GM18507 (cell line): ENCODE measurements at places on chromosomes 5 and 9.

GRCh38 chr5:6096101-6096500 is 282.2 kb downstream of the MED10 start:
- no peak for DNase-seq

DNA sequence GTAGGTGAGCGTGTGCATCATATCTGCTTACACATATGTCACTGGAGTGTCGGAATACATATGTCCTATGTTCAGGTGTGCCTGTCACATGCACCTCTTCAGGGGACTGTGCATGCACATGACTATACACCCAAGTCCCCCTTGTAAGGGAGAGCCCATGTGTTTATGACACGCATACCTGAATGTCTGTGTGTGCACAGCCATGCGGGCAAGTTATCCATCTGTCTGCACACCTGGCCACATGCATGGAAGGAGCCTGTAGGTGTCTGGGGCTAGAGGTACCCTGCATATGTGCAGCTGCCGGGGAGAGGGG is 622 bp upstream of the RGS14 start:
- DNase-seq, result no peak

DNA sequence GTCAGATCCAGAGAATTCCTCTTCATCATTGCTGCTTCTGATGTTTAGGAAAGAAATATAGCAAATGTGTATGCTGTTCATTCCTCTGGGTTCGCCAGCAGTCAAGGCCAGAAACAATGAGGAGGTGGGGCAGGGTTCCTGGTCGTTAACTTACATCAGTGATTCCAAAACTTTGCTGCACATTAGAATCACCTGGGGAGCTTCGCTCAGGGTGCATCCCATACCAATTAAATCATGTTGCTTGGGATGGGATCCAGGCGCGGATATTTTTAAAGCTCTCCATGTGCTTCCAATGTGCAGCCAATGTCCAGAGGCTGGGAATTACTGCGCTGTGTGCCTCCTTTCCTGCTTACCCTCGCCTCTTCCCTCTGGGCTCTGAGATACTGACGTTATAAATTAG is 227.9 kb upstream of the KLF9 start:
- no peak for DNase-seq

DNA sequence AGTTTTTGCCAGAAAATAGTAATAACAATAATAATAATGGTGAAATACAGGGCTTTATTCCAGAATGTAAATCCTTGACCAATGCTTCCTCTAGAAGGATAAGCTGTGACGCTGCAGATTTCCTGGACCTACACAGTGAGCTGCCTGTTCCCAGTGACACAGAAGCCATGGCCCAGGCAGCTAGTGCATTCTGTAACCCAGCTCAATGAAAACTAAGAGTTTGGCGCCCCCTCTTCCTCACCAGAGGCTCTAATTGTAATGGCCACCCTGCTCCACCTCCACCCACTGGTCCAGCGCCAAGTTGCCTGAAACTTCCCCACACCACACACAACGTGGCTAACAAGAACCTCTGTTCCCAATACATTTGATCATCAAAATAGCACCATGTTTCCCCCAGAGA is 248.1 kb downstream of the CETN3 start:
- no peak for DNase-seq

GRCh38 chr9:76245518-76245917 is 148.7 kb downstream of the RFK start:
- DNase-seq, result no peak

DNA sequence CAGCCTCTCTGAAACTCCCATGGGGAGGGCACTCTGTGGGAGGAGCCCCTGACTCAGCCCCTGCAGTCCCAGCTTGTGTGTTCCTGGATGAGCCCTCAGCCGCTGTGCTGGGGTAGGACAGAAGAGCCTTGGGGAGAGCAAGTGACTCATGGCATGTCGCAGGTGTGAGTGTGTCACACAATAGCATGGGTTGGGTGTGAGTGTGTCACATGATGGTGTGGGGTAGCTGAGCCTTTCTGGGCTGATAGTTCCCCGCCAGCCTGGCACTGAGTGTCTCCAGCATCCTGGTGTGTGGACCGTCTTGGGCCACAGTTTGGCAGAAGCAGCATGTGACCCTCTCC is 83.4 kb downstream of the PHF2 start:
- no peak for DNase-seq

GRCh38 chr9:127323393-127323792 is 58.8 kb downstream of the GARNL3 start:
- DNase-seq, result no peak

DNA sequence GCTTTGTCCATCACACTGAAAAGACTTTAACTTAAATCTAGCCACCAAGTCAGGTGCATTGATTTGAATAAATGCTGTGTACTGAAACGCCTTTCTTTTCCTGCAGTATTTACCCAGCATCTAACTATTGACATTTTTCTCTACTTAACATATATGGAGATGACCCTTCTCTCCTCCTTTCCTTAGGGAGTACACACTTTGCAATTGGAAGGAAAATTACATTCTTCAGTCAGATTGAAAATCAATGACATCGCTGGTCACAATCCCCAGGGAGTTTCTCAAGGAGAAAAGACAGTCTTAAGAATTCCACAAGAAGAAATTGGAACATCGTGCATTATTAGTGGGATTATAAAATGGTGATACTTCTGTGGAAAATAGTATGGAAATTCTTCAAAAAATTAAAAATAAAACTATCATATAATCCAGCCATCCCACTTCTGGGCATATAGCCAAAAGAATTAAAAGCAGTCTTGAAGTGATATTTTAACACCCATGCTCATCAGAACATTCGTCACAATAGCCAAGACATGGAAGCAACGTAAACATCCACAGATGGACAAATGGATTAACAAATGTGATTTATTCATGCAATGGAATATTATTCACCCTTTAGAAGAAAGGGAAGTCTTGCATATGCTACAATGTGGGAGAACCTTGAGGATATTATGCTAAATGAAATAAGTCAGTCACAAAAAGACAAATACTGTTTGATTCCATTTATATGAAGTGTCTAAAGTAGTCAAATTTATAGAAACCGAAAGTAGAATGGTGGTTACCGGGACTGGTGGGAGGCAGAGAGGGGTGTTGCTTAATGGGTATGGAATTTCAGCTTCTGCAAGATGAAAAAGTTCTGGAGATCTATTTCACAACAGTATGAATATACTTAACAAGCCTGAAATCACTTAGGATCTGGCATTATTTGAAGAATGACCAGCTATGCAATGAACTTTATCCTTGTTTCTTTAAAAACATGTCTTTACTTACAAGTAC is 14.3 kb upstream of the FREM1 start:
- DNase-seq, result no peak

- no peak for DNase-seq
Observed at GRCh38 chr5:9122528-9122927, 423.3 kb downstream of the SEMA5A start.

DNA sequence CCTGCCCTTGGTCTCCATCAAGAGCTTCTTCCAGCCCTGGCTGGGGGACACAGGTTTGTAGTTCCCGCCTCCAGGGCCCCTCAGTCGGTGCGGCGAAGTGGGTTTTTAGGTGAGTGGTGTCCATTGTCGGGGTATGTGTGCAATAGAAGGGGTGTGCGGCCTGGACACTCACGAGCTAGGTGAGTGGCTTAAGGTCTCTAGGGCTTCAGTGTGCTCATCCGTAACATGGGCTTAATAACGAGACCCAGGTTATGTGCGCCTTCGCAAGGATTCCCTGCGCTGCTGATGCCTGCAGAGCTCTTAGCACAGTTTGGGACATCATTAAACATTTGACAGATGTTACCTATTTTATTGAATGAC is 656 bp downstream of the CEP78 start:
- peak; percentile 5 for DNase-seq

GRCh38 chr5:34415559-34416198 is 240.4 kb upstream of the RAI14 start:
- DNase-seq, result peak; percentile 12

DNA sequence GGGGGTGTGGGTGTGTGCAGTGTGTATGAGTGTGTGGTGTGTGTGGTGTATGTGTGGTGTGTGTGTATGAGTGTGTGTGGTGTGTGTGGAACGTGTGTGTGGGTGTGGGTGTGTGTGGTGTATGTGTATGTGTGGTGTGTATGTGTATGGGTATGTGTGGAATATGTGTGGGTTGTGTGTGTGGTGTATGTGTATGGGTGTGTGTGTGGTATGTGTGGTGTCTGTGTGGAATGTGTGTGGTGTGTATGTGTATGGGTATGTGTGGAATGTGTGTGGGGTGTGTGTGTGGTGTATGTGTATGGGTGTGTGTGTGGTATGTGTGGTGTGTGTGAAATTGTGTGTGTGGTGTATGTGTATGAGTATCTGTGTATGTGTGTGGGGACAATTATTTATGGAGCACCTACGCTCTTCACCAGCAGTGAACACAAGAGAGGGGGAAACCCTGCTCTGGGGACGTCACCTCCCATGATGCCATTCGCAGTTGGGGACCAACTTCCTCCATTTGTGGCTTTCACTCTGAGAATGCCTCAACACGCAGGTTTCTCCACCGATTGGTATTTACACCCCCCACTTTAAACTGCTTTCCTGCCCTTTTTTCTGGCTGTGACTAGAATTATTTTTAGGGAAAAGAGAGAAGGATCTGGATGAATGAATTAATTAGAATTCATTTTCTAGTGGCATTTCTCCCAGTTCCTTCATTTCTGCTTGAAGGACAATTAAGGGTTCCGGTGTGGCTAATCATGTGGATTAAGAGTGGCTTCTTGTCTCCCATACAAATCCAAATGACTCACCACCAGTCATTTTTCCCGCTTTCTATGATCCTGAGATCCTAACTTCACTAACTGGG is 238.1 kb downstream of the ROR2 start:
- peak; percentile 67 for DNase-seq

GRCh38 chr5:134609232-134609851 is 23.3 kb downstream of the SAR1B start:
- no peak for DNase-seq

- no peak for DNase-seq
Observed at GRCh38 chr5:67897980-67898379, 317.6 kb upstream of the PIK3R1 start.

GRCh38 chr5:124806373-124807077 is 60.1 kb upstream of the ZNF608 start:
- DNase-seq, result no peak
